NCI-H526 (cell line): ENCODE measurements at places on chromosomes 4 and X.

DNA sequence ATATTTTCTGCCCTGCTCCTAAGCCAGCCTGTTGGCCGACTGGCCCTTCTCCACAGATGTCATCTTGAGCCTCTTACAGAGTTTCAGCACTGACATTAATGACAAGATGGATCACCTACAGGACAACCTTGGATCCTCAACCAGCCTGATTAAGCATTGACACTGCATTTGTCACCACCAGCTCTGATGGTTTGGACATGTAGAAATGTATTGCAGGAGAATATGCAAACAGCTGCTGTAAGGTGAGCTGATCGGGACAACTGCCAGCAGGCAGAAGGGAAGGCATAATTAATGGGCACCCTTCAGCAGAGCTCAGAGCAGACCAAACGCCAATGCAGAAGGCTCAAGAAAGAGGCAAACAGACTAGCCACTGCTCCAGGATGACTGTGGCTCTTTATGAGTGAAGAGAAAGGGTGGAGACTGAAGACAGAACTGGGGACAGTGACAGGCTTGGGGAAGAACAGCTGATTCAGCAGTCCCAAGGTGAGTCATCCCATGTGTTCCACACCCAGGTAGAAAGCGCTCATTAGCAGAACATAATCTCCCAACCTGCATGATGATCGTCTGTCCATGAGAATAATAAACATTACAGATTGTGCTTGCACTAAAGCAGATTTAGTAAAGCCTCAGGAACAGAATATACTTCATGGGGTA lies 6.7 kb downstream of the CORIN start:
- DNase-seq, result peak; percentile 69

- DNase-seq, result no peak
Measured at GRCh38 chr4:146245850-146246249, 31.5 kb downstream of the REELD1 start.

GRCh38 chr4:155889031-155889793 lies 14.3 kb upstream of the TDO2 start:
- DNase-seq, result no peak

GRCh38 chr4:41013746-41014145 lies 200.6 kb downstream of the APBB2 start:
- DNase-seq, result no peak

DNA sequence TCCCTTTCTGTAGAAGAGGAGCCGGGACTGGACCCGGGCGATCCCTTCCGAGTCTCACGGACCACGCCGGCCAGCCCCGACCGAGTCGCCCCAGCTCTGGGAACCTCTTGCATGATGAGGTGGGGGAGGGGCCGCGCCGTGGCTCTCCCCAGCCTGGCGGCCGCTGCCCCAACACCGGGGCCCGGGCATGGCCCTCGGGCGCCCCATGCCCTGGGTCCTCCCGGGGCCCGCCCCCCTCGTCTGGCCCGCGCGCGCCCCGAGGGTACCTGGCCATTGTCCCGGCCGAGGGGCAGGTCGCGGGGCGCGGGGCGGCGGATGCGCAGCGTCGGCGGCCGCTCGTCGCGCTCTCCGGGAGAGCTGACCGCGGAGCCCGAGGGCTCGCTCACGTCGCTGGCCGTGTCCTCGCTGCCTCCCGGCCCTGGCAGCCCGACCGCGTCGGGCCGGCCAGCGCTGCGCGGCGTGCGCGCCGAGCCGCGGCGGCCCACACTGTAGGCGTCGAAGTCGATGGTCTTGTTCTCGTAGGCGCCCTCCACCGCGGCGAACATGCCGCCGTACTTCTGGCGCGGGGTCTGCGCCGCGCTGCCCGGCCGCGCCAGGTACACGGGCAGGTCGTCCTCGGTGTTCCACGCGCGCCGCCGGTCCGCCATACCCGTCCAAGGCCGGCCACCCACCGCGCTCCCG lies 423 bp downstream of the CRMP1 start:
- DNase-seq, result no peak

GRCh38 chrX:153348421-153348820 lies 14.5 kb downstream of the ZNF275 start:
- no peak for DNase-seq

- DNase-seq, result no peak
Measured at GRCh38 chr4:63458010-63458409, 951.2 kb downstream of the TECRL start.

DNA sequence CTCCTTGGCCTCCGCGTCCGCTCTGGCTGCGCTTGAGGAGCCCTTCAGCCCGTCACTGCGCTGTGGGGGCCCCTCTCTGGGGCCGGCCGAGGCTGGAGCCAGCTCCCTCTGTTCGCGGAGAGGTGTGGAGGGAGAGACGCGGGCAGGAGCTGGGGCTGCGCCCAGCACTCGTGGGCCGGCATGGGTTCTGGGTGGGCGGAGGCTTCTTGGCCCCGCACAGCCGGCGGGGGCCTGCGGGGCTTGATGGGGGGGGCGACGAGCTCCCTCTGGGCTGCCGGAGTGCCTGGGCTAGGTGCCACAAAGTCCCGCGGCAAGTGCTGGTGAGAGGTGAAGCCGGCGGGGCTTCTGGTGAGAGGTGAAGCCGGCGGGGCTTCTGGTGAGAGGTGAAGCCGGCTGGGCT lies 61.9 kb downstream of the ANKRD50 start:
- DNase-seq, result no peak

DNA sequence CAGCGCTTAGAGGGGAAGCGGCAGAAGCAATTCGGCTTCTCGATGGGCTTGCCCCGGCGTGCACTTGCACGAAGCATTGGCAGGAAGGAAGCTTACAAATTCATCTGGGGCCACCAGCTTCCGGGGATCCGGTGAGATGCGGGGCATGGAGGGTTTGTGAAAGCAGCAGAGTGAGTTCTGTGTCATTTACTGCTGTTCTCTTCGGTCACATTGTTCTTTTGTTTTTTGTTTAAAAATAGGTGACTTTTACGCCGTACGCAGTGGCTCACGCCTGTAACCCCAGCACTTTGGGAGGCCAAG lies 47.0 kb downstream of the ASMT start:
- DNase-seq, result no peak

- no peak for DNase-seq
Measured at GRCh38 chr4:170741856-170742255, 652.1 kb upstream of the AADAT start.

DNA sequence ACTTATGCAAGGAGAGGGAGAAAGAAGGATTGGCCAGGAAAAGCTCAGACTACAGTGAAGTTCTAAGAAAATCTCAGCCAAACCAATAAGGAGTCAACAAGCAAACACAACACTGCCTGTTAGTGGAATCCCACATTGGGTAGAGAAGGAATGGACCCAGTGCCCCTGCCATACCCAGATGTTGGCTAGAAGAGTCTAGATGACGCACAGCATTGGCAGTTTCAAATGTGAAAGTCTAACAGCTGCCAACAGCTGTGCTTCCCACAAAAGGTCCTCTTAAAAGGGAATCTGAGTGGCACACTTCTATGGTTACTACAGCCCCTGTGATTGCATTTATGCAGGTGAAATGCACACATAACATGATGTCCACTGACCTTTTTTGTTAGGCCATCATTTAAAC lies 37.2 kb upstream of the CPEB2 start:
- no peak for DNase-seq

- DNase-seq, result no peak
Measured at GRCh38 chr4:151228189-151229119, 48.5 kb upstream of the PRSS48 start.

DNA sequence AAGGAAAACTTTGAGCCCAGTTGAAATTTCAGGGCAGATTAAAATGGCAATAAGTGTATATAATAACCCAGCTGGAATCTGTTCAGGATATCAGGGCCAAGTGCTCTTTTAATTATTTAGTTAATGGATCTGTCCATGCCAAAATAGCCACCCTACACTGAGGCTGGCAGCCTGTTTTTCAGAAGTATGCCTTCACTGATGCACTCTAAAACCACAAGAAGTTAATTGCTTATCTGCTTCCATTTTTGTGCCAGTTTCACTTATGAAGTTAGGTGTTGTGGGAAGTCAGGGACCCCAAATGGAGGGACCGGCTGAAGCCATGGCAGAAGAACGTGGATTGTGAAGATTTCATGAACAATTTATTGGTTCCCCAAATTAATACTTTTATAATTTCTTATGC lies 960.3 kb downstream of the C4orf33 start:
- no peak for DNase-seq

GRCh38 chr4:152999346-153000075 lies 63.4 kb downstream of the FHDC1 start:
- DNase-seq, result no peak

- no peak for DNase-seq
Measured at GRCh38 chrX:9656277-9656676, 109.4 kb downstream of the GPR143 start.

DNA sequence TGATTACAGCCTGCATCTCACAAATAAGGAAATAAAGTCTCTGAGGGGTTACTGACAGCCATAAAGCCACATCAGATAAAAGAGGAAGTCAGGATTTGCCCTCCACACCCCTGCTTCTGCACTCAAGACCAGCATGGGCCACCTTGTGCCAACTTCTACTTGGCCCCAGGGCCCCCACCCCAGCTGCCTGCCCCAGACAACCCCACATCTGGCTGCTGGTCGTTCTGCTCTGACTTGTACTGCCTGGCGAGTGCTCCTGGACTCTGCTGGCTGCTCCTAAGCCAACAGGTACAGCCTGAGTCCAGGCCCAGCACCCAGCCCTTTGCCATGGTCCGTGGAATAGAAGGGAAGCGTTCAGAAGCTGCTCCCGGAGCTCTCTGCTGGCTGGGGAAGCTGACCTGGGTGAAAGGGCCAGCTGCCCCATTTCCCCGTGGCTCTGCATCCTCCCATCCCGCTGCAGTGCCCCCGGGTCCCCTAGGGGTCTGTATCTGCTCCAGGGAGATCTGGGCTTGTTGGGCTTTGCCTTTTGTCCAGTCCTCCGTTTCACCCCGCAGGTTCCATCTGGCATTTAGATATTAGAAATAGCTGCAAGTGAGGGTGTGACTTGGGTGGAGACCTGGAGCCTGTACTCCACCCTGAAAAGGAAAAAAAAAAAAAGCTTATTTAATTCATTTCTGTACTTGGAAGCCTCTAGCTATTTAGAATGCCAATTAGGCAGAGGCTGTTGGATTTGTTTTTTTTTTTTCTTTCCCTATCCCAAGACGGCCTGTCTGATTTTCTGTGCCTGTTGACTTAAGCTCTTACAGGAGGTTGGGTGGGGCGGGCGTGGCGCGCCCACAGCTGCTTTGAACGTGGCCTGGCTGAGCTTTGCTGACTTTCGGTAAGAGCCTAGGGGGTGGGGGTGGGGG lies 194.7 kb downstream of the PTTG2 start:
- no peak for DNase-seq
